Stimulated activated CD4-positive, alpha-beta T cell treated with anti-CD3 and anti-CD28 coated beads, Interleukin-2, amount 100 ng/mL, for 24 hours (primary cell): ENCODE measurements at places on chromosomes 2 and 18.

DNA sequence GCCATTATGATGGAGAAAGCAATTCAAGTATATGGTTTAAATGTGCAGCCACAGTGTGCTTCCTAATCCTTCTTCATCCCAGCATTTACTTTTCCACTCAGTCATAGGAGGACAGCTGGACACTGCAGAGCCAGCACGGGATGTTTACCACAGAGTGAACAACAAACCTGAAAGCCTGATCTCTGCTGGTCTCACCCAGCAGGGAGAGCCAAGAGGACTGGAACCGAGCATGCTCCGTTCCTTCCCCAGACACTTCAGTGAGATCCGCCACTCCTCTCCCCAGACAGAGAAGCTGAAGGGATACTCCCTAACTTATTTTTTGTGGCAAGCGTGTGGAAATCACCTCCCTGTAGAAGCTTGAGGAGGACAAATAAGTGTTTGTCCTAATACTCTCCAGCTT lies 23.2 kb upstream of the GORASP2 start:
- no peak for DNase-seq

DNA sequence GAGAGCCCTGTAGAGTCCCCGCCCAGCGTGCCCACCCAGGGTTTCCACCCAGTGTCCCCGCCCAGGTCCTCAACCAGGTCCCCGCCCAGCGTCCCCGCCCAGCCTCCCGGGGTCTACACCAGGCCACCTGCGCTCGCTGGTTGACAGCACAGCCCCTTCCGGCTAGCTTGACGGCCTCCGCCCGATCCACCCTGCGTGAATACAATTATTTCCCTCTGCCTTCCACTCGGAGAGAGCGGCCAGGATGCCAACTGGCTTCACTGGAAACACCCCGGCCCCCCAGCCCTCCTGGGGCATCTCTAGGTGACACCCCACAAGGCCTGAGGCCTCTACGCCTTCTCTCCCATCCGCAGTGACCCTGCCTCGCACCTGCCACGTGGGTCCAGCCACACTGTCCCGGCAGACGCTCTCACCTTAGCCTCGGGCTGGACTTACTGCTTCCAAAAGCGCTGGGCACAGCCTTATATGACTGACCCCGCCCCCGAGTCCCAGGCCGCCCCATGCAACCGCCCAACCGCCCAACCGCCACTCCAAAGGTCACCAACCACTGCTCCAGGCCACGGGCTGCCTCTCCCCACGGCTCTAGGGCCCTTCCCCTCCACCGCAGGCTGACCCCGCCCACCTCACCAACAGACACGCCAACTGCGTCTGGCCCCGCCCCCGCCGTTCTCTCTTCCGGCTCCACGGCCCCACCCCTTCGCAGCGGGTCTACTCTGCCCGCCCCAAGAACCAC lies 188.1 kb downstream of the LAMA1 start:
- no peak for DNase-seq

GRCh38 chr18:10336749-10337350 lies 117.6 kb upstream of the APCDD1 start:
- DNase-seq = no peak

GRCh38 chr2:56295666-56296065 lies 111.9 kb downstream of the CCDC85A start:
- DNase-seq = no peak
